AG08395 (cell line): ENCODE measurements at places on chromosomes 3 and 15.

DNA sequence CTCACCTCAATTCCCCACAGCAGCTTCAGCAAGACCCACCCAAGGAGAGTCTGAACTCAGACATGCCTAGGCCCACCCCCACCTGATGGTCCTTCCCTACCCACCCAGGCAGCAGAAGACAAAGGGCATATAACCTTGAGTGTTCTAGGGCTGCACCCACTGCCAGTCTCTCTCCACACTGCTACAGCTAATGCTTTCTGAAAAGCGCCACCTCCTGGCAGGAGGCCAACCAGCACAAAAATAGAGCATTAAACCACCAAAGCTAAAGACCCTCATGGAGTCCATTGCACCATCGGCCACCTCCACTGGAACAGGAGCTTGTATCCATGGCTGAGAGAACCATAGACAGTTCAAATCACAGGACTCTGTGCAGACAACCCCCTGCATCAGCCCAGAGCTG lies 11.3 kb upstream of the RPL39L start:
- no peak for DNase-seq

DNA sequence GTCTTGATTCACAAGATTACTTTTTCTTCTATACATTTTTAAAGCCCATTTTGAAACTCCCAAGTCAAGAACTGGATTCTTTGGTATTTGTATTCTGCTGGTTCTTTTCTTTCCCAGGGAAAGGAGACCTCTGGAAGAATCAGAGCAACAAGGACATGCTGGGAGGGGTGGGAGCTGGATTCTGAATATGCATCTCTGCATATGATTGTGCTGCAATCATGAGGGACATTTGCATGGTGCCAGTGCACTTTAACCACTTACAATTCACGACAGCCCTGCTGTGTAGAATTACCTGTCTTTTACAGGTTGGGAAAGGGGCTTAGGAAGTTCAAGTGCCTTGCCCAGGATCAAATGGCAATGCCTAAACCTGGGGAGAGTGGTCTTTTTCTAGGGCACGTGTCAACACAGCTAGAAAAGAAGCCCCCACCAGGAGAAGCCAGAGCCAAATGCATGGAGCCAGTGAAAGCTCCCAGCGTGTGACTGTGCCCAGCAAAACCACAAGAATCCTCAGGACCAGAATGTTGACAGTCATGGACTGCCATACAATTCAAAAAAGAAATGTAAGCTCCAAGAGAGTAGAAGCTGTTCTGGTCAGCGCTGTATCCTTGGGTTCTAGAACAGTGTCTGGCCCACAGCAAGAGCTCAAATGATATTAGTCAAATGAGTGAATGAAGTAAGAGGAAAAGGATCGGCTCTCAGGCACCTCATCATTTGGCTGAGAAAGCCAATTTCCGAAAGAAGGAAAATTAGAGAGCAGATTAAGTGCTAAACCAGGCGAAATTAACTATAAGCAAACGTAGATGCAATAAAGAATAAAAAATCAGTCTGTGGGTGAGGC lies 84.5 kb upstream of the MEF2A start:
- DNase-seq: no peak

DNA sequence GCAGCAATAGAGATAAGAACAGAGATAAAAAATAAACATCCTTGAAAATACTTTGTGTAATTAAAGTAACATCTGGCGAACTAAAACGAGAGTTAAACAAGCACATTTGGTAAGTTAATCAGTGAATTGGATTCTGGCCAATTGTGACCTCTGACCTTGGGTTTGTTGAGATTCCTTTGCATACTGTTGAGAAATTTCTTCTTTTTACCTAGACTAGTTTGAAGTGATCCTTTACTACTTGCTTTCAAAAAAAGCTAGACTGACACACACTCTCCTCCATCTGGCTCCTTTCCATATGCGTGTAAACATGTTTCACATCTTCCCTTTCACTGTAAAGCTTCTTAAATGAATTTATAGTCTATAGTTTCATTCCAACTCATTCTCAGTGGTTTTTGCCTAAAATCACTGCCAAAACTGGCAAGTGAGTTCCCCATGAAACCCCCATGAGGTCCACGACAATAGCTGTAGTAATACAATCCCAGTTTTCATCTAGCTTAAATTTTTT lies 17.3 kb upstream of the GBE1 start:
- DNase-seq: no peak

DNA sequence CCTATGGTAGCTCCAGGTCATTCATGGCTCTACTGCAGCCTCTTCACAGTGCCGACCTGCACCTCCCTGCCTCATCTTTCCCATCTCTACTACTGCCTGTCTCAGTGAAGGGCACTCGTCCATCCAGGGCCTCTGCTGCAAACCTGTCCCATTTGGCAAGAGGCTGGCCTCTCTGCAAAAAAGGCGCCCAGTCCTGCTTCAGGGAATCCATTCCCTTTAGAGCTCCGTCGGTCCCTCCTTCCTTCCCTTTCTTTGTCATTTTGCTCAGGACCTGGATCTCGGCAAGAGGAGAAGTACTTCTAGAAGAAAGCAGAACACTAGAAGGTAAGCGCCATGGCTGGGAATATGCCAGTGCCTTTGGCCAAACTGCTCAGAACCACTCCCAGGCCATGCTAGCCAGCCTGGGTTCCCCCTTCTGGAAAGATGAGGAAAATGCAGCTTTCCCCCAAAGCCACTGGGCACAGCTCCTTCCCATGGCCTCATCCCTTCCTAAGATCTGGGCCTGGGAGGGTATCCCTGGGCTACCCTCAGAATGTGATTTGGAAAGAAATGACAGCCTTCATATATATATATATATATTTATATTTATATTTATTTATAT lies 6.4 kb upstream of the ISL2 start:
- DNase-seq: peak; percentile 80

DNA sequence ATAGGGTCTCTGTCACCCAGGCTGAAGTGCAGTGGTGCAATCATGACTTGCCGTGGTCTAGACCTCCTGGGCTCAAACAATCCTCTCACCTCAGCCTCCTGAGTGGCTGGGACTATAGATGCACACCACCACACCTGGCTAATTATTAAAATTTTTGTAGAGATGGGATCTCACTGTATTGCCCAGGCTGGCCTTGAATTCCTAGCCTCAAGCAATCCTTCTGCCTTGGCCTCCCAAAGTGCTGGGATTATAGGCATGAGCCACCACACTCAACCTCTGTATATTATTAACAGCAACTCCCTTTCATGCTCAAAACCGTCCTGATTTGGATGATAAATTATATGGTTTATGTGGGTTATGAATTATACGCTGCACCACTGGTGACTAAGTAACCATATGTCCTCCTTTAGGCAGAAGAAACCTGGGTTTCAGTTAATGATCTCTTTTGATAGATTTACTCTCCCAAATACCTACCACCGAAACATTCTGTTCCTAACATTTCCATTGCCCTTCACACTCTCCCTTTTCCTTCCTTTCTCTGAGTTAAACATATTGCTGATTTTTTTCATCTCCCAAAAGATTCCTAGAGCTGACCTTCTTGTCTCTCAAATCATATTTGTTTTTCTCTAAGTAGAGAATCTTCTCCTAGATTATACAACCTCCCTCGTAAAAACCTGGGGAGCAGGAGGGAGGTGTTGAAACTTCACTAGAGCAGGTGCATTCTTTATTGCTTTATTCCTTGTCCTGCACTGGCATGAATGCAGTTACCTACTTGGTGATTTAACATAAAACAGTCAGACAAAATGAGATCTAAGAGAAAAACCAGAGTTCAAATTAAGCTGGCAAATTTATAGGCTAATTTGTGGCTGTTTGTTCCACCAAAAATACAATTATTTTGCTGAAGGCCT lies 32.9 kb downstream of the PCYT1A start:
- no peak for DNase-seq

DNA sequence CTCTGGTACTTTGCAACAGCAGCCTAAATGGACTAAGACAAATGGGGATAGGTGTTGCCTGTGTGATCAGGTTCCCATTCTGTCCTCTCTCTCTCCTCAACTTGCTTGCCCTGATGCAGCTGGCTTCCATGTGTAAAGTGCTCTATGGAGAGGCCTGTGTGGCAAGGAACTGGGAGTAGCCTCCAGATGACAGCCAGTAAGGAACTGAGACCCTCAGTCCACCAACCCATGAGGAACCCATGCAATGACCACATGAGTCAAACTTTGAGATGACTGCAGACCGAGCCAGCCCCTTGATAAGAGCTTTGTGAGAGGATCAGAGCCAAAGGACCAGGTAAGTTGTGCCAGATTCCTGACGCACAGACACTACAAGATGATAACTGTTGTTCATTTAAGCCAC lies 74.6 kb upstream of the ADPGK start:
- DNase-seq: no peak

- DNase-seq: peak; percentile 69
Measured at GRCh38 chr15:67700023-67700422, 125.3 kb upstream of the SKOR1 start.

DNA sequence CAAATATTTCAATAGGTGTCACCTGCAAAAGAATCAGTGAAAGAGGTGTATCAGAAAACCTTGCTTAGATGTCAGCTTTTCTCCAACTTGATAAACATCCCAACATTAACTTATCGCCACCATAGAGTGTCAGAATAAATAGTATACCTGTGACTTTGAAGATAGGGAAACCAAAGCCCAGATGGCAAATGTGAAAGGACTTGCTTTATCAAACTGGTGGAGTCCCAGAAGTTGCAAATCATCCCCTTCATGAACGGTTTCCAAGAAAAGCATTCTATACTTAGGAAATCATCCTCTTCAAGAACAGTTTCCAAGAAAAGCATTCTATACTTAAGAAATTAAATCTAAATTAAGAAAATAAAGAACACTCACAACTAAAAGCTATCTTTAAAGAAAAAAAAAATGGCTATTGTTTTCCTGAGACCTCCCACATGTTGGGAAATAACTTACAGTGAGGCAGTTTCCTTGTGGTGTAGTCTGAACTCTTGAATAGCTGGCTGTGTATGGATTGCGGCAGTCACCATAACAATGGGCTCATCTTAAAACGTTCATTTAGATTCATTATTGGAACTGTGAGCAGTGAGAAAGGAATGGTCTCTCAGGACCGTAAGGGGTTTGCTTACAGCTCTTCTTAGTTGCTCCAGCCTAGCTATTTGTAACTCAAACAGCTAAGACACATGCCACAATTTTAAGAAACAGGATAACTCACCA lies 56.5 kb downstream of the GHSR start:
- no peak for DNase-seq

- peak; percentile 14 for DNase-seq
Measured at GRCh38 chr3:161413127-161413854, 42.0 kb upstream of the SPTSSB start.

DNA sequence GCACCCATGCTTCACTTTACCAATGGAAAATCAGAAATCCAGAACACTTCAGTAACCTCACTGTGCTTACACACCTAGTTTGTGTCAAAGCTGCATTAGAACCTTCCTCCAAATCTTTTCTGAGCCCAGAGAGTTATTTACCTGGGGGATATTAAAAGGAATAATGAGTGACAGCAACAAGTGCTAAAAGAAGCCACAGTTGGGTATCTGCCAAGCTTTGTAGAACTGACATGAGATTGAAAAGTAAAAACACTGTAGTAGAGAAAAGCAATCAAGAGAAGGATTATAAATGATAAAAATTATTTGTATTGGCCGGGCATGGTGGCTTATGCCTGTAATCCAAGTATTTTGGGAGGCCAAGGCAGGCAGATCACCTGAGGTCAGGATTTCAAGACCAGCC lies 8.8 kb upstream of the TBC1D23 start:
- no peak for DNase-seq

GRCh38 chr3:63607716-63608115 lies 44.8 kb upstream of the SNTN start:
- DNase-seq: no peak

- DNase-seq: no peak
Measured at GRCh38 chr3:89312141-89312540, 204.7 kb downstream of the EPHA3 start.

GRCh38 chr3:53502737-53503136 lies 8.3 kb downstream of the CACNA1D start:
- no peak for DNase-seq

GRCh38 chr15:64430000-64430735 lies 30.2 kb upstream of the ZNF609 start:
- DNase-seq: peak; percentile 84

- DNase-seq: no peak
Measured at GRCh38 chr15:52295421-52296001, at the start of gene MYO5C. Gene MYO5C (minus strand): TSS chr15:52295804. CDS start chr15:52295636, 168 bp downstream.

GRCh38 chr3:115092220-115092791 lies 54.8 kb downstream of the ZBTB20 start:
- DNase-seq: peak; percentile 80

GRCh38 chr3:166510382-166510781 lies 673.2 kb upstream of the BCHE start:
- no peak for DNase-seq

DNA sequence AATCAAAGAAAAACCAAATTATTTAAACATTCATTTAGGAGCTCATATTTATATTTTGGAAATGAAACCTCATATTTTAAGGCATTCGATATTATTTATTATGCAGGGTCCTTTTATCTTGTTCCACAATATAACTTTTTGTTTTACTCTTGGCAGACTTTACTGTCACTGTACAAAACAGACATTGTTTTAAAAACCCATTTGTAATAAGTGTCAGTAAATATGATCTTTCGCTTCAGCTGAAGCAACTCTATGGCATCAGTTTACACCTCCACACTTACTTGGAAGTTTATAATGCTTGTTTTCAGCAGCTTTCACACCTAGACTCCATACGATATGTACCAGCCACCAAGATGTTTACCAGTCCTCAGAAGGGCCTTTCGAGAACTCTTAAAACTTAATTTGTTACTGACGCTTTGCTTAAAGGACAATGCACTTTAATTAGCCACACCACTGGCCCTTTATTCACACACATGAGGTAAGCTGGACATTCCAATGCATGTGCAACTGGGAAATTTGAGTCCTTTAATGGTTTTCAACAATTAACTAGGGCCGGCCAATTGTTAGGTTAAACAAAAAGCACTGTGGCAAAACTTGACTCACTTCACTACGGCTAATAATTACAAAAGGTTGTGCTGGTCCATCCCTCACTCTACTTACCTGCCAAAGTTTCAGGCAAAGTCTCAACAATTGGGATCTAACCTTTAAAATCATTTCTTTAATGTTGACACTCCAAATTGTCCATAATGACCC lies 16.7 kb downstream of the WWTR1 start:
- no peak for DNase-seq

DNA sequence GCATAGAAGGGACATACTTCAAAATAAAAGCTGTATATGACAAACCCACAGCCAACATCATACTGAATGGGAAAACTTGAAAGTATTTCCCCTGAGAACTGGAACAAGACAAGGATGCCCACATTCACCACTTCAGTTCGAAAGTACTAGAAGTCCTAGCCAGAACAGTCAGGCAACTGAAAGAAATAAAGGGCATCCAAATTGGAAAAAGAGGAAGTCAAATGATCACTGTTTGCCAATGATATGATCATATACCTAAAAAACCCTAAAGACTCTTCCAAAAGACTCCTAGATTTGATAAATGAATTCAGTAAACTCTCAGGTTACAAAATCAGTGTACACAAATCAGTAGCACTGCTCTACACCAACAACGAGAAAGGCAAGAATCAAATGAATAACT lies 40.7 kb downstream of the SLC49A4 start:
- no peak for DNase-seq

GRCh38 chr3:25441234-25441856 lies 13.3 kb downstream of the RARB start:
- no peak for DNase-seq

- DNase-seq: peak; percentile 10
Measured at GRCh38 chr3:152021951-152022461, 148.6 kb downstream of the SUCNR1 start.

GRCh38 chr3:37813403-37813802 lies 48.3 kb upstream of the CTDSPL start:
- DNase-seq: no peak
